ENCODE measurements at places on chromosomes 1 and 21.

DNA sequence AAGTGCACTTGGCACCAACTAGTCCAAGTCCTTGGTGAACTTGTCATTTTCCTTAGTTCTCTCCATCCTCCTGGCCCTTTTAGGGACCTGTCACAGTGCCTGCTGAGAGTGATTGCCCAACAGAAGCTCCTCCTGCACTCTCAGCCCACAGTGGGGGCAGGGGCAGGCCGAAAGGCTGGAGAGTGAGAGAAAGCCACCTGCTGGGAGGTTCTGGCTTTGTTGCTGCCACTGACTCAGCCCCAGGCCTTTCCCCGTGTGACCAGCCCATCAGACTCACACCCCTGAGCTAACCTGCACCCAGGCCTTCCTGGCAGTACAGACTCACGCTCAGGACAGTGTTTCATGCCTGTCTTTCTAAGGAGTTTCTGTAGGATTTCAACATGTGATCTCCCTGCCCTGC, 17.1 kb upstream of the PROK1 start:
- DNase-seq, result peak; percentile 6

DNA sequence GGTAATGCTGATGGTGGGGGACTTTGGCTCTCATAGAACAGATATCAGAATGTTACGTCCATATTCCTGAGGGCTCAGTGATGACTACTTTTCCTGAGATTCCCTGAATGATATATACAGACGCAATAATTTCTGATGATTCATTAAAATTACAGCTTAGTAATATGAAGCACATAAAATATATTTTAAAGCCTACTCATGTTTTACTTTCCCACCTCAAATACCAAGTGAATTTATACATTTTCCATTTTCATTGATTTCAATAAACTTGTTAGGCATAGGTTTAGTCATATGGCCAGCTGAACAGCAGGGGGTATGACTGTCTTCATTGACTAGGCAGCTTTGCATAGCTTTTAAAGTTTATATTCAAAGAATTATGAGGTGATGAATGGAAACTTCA, 26.2 kb upstream of the PDC start:
- DNase-seq, result peak; percentile 91

- DNase-seq, result peak; percentile 28
Measured at GRCh38 chr1:67201891-67202290, 35.6 kb downstream of the IL23R start.

DNA sequence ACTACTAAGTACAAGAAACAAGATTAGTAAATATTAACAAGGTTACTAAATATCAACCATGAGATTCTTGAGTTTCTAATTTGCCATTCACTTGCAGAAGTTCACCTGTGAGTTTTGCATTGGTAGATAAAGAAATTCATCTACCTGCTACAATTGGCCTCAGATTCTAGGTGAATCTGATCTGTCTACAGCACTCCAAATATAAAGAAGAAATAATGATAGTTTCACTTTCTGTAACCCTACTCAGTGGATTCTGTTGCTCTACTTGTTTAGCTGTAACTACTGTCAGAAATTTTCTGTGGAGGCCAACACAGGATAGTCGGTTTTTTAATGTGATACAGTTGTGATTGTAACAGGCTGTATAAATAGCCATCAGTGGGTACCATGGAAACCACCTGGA, 118.6 kb downstream of the NR5A2 start:
- DNase-seq, result no peak

GRCh38 chr1:27607239-27607804, 3.4 kb upstream of the AHDC1 start:
- peak; percentile 49 for DNase-seq

GRCh38 chr21:37435120-37435519, 68.5 kb downstream of the DYRK1A start:
- peak; percentile 94 for DNase-seq

DNA sequence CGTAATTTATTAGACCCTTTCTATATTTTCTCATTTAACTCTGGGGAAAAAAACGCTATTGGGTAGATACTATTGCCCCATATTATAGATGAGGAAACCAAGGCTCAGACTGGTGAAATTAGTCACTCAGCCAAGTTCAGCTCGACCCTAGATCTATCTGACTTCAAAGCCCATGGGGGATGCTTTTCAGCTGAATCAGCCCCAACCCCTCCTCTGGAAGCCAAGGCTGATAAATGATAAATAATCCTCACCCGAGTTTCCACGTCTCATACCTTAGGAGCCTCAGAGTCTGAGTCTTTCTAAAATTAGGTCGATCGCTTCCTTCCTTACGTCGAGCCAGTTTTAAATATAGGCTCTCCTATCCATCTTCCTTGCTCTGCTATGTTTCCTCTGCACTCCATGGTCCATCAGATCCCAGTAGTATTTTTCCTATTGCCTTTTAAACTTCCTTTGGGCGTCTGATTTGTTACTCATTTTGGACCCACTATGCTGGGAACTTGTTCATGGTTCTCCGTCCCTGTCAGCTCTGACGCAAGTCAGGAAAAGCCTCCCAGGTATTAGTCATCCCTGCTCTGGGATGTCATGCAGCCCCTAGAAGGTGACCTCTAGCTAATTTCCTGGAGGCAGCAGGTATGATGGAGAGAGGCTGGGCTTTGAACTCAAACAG, 122.8 kb downstream of the PLPP3 start:
- DNase-seq, result peak; percentile 72

DNA sequence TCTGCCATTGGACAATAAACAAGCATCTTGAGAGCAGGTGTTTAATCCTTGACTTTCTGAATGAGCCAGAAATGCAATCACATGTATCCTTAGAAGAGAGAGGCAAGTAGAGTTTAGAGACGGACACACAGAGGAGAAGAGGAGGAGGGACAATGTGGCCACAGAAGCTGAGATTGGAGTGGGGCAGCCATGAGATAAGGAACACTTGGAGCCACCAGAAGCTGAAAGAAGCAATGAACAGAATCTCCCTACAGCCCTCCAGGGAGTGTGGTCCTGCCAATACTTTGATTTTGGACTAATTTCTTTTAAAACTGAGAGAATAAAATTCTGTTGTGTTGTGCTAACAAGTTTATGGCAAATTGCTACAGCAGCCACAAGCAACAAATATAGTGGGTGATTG, 141.0 kb downstream of the ATP6V1G3 start:
- DNase-seq, result peak; percentile 11

GRCh38 chr1:110898734-110899457, 25.9 kb downstream of the CD53 start:
- no peak for DNase-seq

- no peak for DNase-seq
Measured at GRCh38 chr1:194889310-194889709, 1702.9 kb upstream of the B3GALT2 start.

GRCh38 chr1:65606426-65606825, 186.0 kb downstream of the LEPR start:
- peak; percentile 46 for DNase-seq

- peak; percentile 36 for DNase-seq
Measured at GRCh38 chr1:212916481-212917133, 33.7 kb upstream of the VASH2 start.

DNA sequence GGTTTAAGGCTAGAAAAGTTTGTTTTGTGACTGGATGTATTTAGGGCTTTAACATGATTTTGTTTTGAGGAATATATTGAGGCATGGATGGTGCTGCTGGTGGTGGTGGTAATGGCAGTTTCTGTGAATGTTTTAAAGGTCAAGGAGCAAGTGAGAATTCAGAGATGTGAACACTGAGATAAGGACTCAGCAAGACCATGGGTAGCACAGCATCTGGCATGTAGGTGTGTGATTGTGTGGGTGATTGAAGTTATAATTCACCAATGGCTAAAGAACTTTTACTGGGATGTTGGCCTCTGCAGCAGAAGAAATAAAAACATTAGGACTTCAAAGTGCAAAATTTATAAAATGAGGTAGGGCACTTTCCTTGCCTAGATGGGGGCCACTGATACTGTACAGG, 65.9 kb downstream of the MACF1 start:
- no peak for DNase-seq

GRCh38 chr1:179021873-179022272, 3.8 kb upstream of the FAM20B start:
- no peak for DNase-seq

GRCh38 chr1:218482683-218483082, 137.5 kb downstream of the TGFB2 start:
- DNase-seq, result peak; percentile 78

DNA sequence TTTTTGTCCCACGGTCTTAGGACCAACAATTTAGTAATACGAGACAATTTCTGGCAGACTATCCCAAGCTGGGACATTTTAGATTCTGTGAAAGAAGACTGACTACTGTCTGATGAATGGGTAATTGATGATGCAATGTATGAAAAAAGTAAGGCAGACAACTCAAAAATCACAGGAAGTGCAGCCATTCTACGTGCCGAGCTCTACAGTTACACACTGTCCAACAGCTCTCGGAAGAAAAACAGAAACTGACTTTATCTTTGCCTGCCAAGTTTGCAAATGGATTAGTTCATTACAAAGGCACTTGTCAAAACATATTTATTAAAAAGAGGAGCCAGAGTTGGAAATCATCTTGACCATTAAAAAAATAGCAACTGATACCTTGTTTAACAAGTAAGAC, 31.3 kb downstream of the ZBTB8B start:
- peak; percentile 68 for DNase-seq

- peak; percentile 80 for DNase-seq
Measured at GRCh38 chr1:184315254-184315653, 71.6 kb upstream of the C1orf21 start.

DNA sequence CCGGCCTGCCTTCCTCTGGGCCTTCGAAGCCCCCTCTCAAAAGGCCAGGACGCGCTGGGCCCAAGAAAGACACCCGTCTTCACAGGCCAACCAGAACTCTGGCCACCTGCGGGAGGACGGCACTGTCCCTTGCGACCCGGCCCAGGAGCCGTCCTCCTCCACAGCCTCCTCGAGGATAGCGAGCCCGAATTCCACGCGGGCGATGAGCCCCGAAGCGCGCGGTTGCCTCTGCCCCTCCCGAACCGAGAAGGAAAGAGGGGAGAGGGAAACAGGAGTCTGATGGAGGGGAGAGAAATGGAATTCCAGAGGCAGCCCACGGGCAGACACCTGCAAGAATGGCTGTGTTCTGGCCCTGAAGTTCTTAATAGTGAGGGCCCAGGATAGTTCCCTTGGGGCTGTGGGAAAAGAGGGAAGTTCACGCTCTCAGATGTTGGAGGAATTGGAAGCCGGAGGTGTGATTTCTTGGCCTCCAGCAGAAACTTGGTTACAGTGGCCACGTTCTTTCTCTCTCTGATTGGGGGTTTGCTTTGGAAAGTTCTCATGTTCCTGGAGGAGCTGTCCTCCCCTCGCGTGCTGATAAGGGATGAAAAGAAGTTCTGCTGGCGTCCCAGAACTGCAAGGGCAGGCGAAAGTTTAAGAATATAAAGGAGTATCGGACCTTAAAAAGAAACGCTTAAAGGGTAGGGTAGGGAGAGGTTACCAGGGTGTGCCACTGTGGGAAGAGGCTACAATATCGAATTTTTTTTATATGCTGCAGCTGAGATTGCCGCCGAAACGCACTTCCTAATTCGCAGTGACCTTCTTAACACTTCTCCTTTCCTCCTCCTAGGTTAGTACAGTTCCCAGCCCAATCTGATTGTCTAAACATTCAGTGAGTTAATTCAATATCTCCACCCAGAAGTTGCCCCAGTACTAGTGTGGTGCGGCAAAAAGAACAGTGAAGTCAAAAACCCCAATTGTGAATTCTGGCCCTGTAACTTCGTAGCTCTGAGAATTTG, 5.8 kb upstream of the SLC44A5 start:
- peak; percentile 28 for DNase-seq

DNA sequence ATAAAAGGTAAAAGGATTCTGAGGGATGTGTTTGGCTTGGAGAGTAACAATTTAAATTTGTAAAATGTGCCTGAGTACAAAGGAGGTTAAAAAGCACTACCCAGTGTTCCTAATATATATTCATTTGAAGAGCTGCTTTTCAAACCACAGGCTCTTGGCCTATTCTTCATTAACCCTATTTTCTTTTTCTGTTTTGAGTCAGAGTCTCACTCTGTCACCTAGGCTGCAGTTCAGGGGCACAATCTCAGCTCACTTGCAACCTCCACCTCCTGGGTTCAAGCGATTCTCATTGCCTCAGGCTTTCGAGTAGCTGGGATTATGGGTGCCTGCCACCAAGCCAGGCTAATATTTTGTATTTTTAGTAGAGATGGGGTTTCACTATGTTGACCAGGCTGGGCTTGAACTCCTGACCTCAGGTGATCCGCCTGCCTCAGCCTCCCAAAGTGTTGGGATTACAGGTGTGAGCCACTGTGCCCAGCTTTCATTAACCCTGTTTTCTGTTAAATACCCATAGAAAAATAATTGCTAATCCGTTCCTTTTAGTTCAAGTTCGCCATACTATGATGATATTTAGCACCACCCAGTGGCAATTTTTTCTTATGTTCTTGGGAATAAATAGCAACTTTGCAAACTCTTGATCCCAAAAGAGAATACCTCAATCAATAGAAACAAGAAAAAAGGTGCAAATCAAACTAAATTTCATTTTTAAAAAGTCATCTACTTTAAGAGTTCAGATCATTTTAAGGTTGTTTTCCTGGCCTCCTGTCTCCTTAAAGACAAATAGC, 30.5 kb downstream of the ZBTB8OS start:
- DNase-seq, result peak; percentile 20

DNA sequence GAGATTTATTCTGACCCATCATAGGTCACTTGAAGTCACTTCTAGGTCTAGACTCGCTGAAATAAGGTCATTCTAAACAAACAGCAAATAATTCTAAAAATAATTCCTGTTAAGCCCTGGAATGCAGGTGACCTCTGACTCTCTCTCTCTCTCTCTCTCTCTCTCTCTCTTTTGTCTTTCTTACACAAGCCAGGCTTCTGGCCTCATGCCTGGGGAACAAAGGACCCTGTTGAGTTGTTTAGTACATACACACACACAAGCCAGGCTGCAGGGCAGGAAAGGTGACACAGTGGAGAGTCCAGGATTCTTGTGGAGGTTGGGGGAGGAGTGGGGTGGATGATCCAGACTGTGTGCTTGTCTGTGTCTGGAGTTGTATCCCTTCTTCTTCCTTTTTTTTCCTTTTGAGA, 4.0 kb upstream of the MEX3A start:
- DNase-seq, result peak; percentile 58

- no peak for DNase-seq
Measured at GRCh38 chr1:2825487-2826189, 24.1 kb upstream of the TTC34 start.

DNA sequence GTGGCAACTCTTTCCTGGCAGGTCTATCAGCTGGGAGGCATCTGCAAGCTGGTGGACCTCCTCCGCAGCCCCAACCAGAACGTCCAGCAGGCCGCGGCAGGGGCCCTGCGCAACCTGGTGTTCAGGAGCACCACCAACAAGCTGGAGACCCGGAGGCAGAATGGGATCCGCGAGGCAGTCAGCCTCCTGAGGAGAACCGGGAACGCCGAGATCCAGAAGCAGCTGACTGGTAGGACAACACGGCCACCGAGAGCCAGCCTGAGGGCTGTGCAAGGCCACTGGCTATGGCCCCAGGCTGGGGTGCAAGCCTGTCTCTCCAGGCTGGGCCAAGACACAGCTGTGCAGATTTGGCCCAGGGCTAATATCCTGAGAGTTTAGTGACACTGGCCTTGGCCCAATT, 34.2 kb downstream of the PKP1 start:
- no peak for DNase-seq

GRCh38 chr1:200410566-200410878, 686 bp upstream of the ZNF281 start:
- no peak for DNase-seq

- no peak for DNase-seq
Measured at GRCh38 chr1:232422898-232423297, 207.0 kb downstream of the SIPA1L2 start.

Measured in fibroblast of upper back skin (primary cell).